ENCODE measurements at places on chromosomes 4 and X.

GRCh38 chr4:65791812-65792308 is 121.6 kb upstream of the EPHA5 start:
- peak; percentile 39 for DNase-seq

- no peak for DNase-seq
Measured at GRCh38 chr4:74328501-74328900, 20.2 kb downstream of the EPGN start.

DNA sequence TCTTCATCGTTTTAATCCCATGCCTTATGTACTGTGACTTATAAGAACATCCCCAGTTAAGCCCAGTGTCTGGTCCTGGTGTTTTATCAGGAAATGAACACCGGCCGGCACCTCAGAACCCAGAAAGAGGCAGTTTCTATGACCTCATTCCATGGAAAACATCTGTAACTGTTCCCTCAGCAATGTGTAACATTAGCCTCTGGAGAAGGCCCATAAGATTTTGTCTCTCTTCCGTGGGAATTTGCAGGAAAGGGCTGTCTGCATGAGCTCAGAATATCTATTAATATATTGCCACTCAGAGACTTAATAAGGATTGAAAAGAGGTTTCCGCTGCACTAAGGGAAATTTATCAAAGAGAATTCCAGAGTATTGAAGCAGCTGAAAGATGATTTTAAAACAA is 3.1 kb upstream of the TCEANC start:
- peak; percentile 46 for DNase-seq

- no peak for DNase-seq
Measured at GRCh38 chr4:173337463-173337862, 3.3 kb upstream of the HMGB2 start.

GRCh38 chrX:129689796-129690195 is 35.0 kb upstream of the APLN start:
- no peak for DNase-seq

- DNase-seq, result no peak
Measured at GRCh38 chr4:47505666-47506065, 20.6 kb downstream of the ATP10D start.

DNA sequence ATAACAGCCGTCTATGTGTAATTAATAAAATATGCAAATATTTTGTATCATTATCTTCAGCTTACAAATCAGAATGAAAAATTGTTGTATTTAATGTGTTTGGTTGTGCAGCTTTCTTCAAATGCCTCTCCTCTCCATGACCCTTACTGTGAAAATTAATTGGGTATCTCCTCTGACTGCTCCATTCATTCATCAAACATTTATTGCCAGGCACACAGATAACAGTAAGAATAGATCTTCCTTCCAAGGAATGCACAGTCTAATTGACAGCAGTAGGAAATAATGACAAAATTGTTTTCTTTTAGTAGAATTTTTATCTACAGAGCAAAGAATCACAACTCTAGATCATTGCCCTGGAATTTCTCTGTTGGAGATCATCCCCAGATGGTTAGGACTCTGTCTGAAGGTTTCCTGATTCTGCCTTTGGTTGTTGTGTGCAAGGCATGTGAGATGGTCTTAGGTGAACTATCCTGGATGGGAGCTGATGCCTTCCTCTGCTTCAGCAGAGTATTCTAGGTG is 395.0 kb upstream of the FAT1 start:
- DNase-seq, result no peak

GRCh38 chrX:13290891-13291614 is 28.8 kb downstream of the ATXN3L start:
- no peak for DNase-seq

- DNase-seq, result no peak
Measured at GRCh38 chrX:13265111-13265510, 54.7 kb downstream of the ATXN3L start.

DNA sequence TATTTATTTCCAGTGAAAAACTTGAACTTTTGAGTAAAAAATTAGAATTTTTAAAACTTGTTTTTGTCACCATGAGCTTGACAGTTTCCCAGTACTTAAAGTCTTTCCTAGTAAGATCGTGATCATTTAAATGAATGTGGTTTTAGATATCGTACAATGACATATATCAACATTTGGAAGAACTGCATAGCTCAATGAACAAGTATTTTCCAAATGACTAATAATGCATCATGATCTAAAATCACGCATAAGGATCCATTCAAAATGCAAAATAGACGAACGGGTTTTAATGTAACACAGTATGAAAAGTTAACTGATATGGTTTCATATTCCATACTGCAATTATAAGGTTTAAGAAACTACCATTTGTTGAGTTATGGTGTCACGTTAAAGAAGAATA is 4.1 kb upstream of the NDNF start:
- no peak for DNase-seq

DNA sequence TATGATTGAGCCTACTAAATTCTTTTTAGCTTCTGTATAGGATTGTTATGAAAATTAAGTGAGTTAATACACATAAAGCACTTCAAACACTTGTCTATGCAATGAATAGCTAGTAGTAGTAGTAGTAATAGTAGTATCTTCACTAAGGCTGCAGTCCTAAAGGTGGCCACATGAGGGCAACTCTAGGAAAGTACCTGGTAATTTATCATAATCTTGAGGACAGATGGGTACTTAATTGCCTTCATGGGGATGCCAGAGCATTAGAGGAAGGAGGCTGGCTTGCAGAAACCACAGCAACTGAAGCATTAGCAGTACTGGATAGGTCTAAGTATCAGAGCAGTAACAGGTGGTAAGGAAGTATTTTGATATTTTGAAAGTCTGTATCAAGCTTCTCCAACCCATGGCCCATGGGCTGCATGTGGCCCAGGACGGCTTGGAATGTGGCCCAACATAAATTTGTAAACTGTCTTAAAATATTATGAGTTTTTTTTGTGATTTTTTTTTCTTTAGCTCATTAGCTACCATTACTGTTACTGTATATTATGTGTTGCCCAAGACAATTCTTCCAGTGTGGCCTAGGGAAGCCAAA is 17.3 kb downstream of the NIPAL1 start:
- peak; percentile 49 for DNase-seq

DNA sequence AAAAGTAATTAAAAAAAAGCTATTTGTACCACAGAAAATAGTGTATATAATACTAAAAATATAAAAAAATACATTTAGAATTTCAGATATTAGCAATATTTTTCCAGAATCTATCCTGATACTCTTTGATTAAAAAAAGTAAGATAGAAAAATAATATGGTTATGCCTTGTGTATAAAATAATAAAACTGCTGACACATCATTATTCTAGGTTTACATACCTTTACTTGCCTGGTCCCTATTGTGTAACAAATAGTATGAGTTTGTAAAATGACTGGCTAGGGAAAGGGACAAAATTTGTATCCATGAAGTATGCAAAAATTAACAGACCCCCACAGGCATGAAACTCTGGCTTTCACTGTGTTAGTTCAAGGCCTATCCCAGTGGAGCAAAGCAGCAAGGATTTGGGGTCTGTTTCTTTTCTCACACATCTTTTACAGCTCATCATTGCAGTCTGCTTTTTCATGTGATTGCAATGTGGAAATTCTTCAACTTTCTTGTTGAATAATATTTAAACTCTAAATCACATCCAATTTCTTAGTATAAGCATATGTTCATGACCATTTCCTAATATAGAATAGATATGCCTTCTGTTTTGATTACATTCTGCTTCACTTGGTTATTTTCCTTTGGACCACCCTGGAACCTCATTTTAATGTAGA is 136.7 kb upstream of the PCDH18 start:
- DNase-seq, result no peak

DNA sequence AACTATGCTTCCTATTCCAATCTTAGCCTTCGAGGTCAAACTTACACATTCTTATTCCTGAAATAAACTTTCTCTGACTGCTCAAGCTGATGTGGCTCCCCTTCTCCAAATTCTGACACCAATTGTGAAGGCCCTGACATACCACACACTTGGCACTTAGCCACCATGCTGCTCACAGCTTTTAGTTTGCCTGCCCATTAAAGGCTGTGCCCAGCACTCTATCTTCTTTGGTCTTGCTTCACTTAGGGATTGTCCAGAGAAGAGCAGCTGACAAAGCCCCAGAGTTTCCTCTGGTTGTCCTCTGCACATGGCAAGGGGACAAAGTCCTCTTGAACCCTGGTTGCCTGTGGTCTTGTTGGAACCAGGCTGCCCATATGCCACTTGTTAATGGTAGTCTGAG is 126.1 kb downstream of the ARHGEF9 start:
- no peak for DNase-seq

DNA sequence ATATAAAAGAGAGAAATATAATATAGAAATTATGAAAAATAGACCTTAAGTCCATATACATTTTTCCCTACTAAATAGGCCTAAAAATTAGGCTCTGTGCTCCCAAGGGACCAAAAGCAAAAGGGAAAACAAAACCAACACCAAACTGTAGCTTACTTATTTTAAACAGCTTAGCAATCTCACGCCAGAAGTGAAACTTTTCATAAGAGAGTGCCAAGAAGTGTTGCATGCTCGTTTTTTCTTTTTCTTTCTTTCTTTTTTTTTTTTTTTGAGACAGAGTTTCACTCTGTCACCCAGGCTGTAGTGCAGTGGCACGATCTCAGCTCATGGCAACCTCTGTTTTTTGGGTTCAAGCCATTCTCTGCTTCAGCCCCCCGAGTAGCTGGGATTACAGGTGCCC is 250.4 kb downstream of the TMA16 start:
- no peak for DNase-seq

GRCh38 chr4:96228463-96228862 is 388.6 kb downstream of the PDHA2 start:
- no peak for DNase-seq

- peak; percentile 51 for DNase-seq
Measured at GRCh38 chr4:125283707-125284279, 31.0 kb upstream of the FAT4 start.

GRCh38 chr4:141130947-141131605 is 2.2 kb downstream of the RNF150 start:
- no peak for DNase-seq

DNA sequence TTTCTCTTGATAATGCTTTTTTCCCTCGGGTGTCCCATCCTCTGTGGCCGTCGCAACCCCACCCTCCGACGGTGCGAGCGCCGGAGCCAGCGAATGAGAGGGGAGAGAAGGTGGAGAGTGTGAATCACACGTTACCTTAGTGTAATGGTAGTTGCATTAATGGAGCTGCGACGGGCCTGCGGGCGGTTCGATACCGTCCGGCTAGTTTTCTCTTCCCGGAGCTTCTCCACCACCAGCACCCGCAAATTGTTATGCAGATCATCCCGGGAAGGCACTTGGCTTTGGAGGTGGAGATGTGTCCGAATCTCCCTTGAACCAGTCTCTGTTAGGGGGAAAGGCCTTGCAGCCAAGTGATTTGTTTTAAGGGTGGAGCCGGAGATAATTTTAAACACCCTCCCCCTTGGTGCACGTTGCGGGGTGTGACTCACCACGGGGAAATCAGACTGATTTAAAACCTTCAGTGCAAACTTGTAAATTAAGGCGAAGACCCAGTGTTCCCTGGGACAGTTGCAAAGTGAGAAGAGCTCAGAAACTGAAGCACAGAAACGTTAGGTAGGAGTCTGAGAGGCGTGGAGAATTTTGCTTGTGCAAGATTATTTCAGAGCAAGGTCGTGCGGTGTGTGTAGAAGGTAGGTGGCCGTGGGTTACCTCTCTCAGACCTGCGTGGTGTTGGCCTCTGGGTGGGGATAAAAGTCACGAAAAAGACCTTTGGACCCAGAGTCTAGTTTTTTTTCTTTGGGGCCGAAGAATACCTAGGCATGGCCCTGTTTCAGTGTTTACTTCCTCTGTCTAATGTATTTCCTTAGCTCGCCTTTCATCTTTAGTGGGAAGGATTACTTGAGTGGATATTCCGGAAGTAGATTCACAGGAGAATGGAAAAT is 1.3 kb downstream of the AFF1 start:
- peak; percentile 88 for DNase-seq
